Foreskin keratinocyte (primary cell): ENCODE measurements at places on chromosomes 12 and 14.

GRCh38 chr12:132308853-132309595 is 20.4 kb downstream of the GALNT9 start:
- no peak for DNase-seq

- no peak for DNase-seq
Measured at GRCh38 chr14:64574371-64575107, 24.8 kb downstream of the PPP1R36 start.

DNA sequence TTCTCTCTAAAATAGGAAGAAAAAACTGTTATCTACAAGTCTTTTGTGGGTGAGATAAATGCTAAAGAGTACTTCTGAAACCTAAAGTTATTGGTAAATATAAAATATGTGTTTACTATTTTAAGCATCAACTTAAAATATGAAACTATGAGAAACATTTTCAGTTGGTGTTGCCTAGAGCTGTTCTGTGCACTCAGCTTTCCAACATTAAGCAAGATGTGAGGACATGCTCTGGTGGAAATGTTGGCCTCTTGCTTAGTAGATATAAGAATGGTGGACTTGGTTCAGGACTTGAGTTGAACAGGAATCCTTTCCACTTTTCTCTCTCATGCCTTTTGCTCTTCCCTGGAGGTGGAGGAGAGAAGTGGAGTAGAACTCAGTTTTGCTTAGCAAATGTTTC is 164.1 kb upstream of the PELI2 start:
- no peak for DNase-seq

DNA sequence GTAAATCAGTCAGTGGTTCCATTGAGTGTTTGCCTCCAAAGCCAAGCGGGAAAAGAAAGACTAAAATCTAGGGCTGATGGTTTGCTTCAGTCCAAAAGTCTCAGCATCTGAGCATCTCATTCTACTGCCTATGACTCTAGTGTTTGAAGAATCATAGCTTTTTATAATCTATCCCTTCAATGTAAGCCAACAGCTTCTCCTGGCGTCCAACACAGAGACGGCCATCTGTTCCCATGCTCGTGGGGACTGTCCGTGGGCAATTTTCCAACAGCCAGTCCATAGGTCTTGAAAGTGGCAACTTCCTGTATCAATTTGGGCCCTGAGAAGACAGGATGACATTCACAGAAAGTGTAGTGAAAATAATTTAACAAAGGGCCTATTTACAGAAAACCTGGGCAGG is 544.4 kb upstream of the TMEM132C start:
- no peak for DNase-seq

GRCh38 chr12:3431686-3432085 is 59.3 kb upstream of the PRMT8 start:
- DNase-seq: no peak

DNA sequence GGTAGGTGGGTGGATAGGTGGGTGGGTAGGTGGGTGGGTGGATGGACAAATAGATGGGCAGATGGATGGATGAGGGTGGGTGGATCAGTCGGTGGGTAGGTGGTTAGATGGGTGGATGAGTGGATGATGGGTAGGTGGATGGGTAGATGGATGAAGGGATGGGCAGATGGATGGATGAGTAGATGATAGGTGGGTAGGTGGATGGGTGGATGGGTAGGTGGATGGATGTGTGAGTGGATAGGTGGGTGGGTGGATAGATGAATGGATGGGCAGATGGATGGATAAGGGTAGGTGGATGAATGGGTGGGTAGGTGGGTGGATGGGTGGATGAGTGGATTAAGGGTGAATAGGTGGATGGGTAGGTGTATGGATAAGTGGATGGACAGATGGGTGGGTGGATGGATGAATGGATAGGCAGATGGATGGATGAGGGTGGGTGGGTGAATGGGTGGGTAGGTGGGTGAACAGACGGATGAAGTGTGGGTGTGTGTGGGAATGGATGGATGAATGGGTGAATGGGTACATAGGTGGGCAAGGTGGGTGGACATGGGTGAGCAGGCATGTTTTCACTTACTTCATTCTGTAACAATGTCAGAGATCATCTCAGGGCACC is 3.3 kb upstream of the INF2 start:
- DNase-seq: no peak

DNA sequence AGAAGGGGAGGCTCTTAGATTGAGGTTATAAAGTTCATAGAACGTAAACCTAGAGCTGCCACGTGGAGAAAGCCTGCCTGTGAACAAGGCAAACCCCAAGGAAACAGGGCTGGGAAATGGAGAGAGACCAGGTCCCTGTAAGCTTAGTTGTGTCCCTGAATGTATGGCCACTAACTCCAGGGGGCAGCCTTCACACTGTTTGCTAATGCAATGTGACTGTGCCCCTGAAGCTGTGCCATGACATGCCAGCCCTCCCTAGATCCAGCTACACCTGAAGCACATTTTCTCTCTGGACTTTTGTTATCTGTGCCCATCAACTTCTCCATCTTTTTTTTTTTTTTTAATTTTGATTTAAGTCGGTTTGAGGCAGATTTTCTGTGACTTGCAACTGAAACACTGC is 60.6 kb upstream of the TMCC3 start:
- DNase-seq: no peak

GRCh38 chr12:92471551-92471950 is 231.2 kb upstream of the PLEKHG7 start:
- DNase-seq: no peak

DNA sequence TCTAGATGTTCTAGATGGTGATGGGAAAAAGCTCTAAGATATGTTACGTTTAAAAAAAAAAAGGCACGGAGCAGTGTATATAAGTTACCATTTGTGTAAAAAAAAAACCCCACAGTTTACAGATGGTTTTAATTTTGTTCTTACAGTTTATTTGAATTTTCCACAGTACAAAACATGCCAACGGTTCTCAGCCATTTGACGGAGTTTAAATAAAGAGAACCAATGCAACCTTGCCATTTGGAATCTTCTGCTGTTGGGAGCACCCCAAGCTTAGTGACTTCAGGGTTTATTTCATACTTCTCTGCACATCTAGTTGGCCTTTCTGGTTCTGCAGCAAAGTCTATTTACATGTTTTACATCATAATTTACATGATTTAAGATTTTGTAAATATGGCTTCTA is 7.7 kb upstream of the HPD start:
- DNase-seq: no peak

GRCh38 chr12:111546758-111547383 is 52.2 kb downstream of the ATXN2 start:
- no peak for DNase-seq
